ENCODE measurements at places on chromosomes 3 and 15. TPM values are rescaled to one million over a fixed set of nuclear protein-coding genes. Genes with fewer than 3 reads are reported as not detected.
A peak's percentile ranks its signal among the peaks of the same experiment; 100 is the strongest.

GRCh38 chr15:96066126-96066525 lies 264.4 kb upstream of the NR2F2 start:
- H3K4me3 ChIP-seq = no peak overlapping the region
- H3K27me3 ChIP-seq = no peaks in the 10 kb centered on the region
- no peaks in the 10 kb centered on the region for H3K36me3 ChIP-seq
- DNase-seq = no peak
- no peaks in the 10 kb centered on the region for H3K4me1 ChIP-seq

DNA sequence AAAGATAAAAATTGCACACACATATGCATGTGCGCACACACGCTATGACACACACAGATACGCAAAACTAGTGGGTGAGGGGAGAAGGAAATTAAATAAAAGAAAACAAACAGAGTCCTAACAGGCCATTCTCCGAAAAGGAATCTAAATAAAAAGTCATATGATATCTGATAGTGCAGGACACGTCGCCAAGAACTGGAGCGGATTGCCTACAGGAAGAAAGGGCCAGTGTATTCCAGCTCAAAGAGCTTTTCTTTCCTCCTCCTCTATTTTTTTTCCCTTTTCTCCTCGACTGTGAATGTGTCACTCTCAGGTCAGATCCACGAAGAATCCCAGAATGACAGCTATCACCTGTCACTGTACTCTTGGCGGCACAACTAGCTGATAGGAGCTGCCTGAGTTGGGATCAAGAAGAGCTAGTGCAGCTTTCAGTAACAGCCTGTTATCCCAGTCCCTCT lies 157.8 kb downstream of the TIGIT start:
- no peaks in the 10 kb centered on the region for H3K36me3 ChIP-seq
- H3K27me3 ChIP-seq = no peaks in the 10 kb centered on the region
- H3K4me1 ChIP-seq = peaks cover 17% of the 10 kb centered on the region
- no peak overlapping the region for H3K4me3 ChIP-seq
- DNase-seq = no peak

DNA sequence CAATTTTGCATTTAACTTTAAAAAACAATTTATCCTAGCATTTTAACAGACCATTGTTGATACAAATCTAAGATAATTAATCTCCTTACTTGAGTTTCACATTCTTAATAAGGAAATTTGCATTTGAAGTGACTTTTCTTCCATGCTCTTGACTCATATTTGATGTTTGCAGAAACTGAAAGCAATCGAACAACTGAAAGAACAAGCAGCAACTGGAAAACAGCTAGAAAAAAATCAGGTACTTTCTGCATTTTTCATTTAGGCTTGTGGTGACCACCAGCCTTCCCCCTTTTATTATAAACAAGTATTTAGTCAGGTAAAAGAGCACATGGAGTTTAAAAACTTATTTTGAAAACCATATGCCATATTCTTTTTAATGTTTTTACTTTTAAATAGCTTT lies 20.1 kb upstream of the SELENOT start:
- H3K36me3 ChIP-seq = peaks cover 50% of the 10 kb centered on the region
- no peaks in the 10 kb centered on the region for H3K4me1 ChIP-seq
- no peak for DNase-seq
- no peak overlapping the region for H3K27ac ChIP-seq

GRCh38 chr3:145767909-145768308 lies 393.1 kb downstream of the PLOD2 start:
- no peak for DNase-seq
- no peaks in the 10 kb centered on the region for H3K4me1 ChIP-seq

GATM gene
- 38.1 TPM for total RNA-seq

IQCF6 gene
- not detected for total RNA-seq

DNA sequence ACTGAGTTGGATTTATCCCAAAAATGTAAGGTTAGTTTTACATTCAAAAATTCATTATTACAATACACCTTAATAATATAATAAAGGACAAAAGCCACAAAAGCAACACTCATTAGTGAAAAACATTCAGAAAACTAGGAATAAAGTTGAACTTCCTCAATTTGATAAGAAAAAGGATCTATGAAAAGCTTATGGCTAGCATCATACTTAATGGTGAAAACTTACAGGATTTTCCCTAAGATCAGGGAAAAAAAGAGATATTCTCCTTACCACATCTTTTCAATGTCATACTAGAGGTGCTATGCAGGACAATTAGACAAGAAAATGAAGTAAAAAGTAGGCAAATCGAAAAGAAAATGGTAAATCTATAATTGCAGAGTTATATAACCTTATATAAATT lies 279.9 kb downstream of the CGGBP1 start:
- no peak overlapping the region for H3K4me3 ChIP-seq
- H3K27me3 ChIP-seq = no peaks in the 10 kb centered on the region
- H3K4me1 ChIP-seq = no peaks in the 10 kb centered on the region
- no peaks in the 10 kb centered on the region for H3K36me3 ChIP-seq

GRCh38 chr3:14587740-14588360 lies 47.7 kb upstream of the GRIP2 start:
- H3K4me1 ChIP-seq = no peaks in the 10 kb centered on the region
- no peak for DNase-seq
- no peak overlapping the region for H3K27ac ChIP-seq
- H3K36me3 ChIP-seq = no peaks in the 10 kb centered on the region
- H3K27me3 ChIP-seq = no peaks in the 10 kb centered on the region

DNA sequence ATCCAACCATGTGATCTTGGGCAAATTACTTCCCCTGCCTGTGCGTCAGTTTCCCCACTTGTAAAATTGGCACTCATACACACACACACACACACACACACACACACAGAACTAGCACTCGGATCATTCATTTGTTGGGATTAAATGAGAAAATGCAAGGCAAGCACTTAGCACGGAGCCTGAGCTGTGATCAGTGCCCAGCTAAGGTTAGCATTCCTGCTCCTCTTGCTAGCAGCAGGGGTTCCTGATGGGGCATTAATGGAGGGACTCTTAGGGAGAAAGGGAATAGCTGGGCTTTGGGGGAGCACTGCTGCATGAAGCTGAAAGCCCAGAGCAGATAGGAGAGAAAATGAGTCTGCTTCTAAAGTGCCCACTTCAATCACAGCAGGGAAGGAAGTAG lies 187.7 kb upstream of the C2CD4B start:
- H3K4me3 ChIP-seq = no peak overlapping the region
- H3K27ac ChIP-seq = no peak overlapping the region
- no peaks in the 10 kb centered on the region for H3K4me1 ChIP-seq
- H3K27me3 ChIP-seq = peaks cover 16% of the 10 kb centered on the region
- no peak for DNase-seq

SERPINI2 gene
- total RNA-seq = not detected

GRCh38 chr3:87792198-87792533 lies 266.6 kb downstream of the CGGBP1 start:
- peak overlapping the region; percentile 74 for H3K27ac ChIP-seq
- no peaks in the 10 kb centered on the region for H3K36me3 ChIP-seq
- no peak for DNase-seq
- peaks cover 29% of the 10 kb centered on the region for H3K27me3 ChIP-seq
